ENCODE measurements at places on chromosomes 3 and 15.

DNA sequence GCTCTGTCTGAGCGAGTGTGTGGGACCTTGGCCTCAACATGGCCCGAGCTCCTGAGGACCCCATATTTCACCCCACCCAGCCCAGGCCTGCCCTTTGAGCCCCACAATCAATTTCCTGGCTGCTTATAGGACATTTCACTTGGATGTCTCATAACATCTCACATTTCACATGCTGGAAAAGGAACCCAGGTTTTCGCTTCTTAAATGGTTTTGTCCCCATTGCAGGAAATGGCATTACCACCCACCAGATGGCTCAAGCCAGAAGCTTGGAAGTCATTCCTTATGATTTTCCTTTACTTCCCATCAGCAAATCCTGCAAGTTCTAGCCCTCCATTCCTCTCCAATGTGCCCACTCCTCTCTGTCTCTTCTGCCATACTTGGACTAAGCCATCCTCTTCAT, 14.9 kb downstream of the ITGA11 start:
- DNase-seq: no peak

DNA sequence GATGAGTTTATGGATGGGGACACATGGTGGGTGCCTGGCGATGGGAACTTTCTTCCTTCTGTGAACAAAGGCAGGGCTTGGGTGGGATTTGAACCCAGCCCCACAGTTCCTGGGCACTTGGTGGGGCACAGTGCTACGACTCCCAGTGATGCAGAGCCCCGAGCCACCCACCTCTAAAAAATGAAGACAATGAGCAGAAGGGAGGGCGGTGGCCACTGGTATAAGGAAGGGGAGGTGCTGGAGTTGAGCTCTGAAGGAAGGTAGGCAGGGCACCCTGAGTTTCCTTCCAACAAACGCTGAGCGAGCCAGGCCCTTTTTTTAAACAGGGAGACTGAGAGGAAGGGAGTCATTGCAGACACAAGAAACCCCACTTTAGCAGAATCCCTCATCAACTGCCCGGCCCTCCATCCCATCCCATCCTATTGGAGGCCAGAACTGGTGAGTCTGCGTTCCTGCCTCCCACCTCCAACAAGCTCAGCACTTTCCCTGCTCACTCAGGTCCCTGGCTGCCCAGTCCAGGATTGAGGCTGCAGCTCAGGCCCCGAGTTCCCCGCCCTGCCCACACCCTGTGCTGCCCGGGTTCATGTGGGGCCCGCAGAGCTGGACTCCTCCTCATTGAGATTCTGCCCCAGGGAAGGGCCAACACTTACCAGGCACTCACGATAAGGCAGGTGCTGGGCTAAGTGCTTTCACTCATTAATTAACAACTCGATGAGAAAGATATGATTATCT, 57.3 kb downstream of the LINGO1 start:
- DNase-seq: no peak

- no peak for DNase-seq
Observed at GRCh38 chr3:190701096-190701532, 161.4 kb downstream of the GMNC start.

- no peak for DNase-seq
Observed at GRCh38 chr3:173826416-173826815, 428.9 kb downstream of the NLGN1 start.

GRCh38 chr3:156793851-156794250, 32.3 kb upstream of the LEKR1 start:
- DNase-seq: no peak

DNA sequence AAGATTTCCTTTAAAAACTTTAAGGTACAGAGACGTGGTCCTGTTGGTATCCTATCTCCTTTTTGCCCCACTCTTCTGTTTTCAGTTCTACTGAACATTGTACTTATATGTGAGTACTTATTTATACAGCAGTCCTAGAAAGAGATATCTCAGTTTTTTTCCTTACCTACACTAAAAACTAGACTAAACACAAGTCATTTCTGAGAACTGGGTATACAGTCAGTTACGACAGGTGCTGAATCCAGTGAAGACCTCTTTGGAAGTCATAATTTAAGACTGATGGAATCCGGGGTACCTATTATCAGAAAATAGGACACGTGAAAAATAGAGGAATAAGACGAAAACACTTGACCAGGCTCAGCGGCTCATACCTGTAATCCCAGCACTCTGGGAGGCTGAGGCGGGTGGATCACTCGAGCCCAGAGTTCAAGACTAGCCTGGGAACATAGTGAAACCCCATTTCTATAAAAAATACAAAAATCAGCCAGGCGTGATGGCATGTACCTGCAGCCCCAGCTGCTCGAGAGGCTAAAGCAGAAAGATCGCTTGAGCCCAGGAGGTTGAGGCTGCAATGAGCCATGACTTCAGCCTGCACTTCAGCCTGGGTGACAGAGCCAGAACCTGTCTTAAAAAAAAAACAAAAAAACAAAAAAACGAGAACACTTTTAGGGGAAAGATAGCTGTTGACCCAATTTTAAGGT, 76.3 kb downstream of the KLHL25 start:
- DNase-seq: no peak

DNA sequence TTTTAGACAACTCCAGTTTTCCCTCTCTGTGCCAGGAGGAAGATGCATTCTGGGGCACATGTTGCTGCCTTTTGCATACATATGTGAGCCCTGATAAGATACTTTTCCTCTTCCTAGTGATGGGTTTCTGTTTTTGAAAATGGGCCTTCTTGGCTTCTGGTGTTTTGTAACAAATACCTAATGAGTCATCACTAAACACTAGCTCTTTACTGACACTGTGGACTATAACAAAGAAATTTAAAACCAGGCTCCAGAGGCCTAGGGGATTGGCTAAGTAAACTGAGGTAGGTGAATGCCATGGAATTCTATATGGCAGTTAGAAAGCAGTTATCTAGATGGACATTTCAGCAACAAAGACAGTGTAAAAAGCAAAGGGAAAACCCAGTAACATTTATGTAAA, 93.4 kb upstream of the NR2E3 start:
- DNase-seq: no peak

All from activated CD8-positive, alpha-beta memory T cell treated with anti-CD3 and anti-CD28 coated beads for 1 hour (primary cell).